ENCODE measurements at places on chromosomes 1 and 21. TPM values are rescaled to one million over a fixed set of nuclear protein-coding genes. Genes with fewer than 3 reads are reported as not detected.

DNA sequence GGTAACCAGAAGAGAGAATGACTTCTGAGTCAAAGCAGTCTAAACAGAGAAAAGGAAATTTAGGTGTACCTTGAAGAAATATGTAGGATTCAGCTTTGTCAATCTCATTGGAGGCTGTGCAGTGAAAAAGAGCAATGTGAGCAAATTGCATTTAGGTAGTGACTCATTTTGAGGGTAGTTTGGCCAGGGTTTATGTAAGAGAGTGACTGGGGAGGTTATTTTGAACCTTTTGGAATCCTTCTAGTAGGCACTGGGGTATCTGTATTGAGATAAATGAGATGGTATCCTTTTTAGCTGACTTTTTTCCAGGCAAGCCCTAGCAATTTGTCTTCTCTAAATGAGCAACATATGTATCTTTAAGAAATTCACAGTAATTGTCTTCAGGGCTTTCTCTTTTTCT is 95.9 kb downstream of the DISP1 start:
- H3K27me3 ChIP-seq: no peaks in the 10 kb centered on the region
- no peak overlapping the region for H3K4me3 ChIP-seq
- H3K4me1 ChIP-seq: no peaks in the 10 kb centered on the region
- no peak overlapping the region for H3K27ac ChIP-seq

- no peaks in the 10 kb centered on the region for H3K27me3 ChIP-seq
- H3K36me3 ChIP-seq: no peaks in the 10 kb centered on the region
- no peak for DNase-seq
- no peak overlapping the region for H3K4me3 ChIP-seq
- H3K4me1 ChIP-seq: no peaks in the 10 kb centered on the region
Observed at GRCh38 chr1:154775621-154776605, 94.2 kb downstream of the KCNN3 start.

DNA sequence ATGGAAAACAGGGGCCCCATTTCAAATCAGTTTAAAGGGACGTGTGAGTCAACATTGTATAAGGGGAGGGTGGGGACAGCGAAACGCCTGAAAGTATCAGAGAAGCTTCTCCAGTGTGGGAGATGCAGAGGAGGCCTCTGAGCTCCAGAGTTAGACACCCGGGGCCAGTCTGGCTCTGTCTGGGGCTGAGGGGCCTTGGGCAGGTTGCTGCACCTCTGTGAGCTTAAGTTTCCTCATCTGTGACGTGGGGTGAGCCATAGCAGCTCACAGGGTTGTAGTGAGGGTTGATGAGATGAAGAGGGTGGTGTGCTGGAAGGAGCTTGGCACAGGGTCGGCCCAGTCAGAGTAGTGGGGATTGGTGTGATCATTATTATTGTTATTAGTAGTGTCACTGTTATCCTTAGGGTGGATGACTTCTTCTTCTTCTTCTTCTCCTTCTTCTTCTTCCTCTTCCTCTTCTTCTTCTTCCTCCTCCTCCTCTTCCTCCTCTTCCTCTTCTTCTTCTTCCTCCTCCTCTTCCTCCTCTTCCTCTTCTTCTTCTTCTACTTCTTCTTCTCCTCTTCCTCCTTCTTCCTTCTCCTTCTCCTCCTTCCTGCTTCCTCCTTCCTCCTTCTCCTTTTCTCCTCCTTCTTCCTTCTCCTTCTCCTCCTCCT is 282.0 kb downstream of the PTPRU start:
- no peaks in the 10 kb centered on the region for H3K27me3 ChIP-seq
- H3K36me3 ChIP-seq: no peaks in the 10 kb centered on the region
- H3K27ac ChIP-seq: no peak overlapping the region
- H3K4me1 ChIP-seq: no peaks in the 10 kb centered on the region
- no peak for DNase-seq

DNA sequence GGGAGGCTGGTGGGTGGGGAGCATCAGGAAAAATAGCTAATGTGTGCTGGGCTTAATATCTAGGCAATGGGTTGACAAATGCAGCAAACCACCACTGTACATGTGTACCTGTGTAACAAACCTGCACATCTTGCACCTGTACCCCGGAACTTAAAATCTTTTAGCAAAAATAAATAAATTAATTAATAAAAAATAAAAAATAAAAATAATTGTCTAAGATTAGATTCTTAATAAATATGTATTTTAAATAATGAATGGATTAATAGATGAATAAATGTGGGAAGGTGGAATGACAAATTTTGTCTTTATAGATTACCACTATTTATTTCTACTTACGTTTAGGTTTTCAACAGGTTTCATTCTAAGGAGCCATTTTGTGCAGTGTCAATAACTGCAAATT is 563.5 kb upstream of the B3GALT2 start:
- no peak overlapping the region for H3K27ac ChIP-seq
- H3K4me1 ChIP-seq: no peaks in the 10 kb centered on the region
- no peaks in the 10 kb centered on the region for H3K36me3 ChIP-seq
- no peak for DNase-seq
- no peak overlapping the region for H3K4me3 ChIP-seq

- H3K36me3 ChIP-seq: no peaks in the 10 kb centered on the region
Observed at GRCh38 chr1:214584805-214585766, 17.9 kb upstream of the CENPF start.

GRCh38 chr1:153532769-153533599 is 2.8 kb downstream of the S100A6 start:
- H3K4me1 ChIP-seq: peaks cover 11% of the 10 kb centered on the region
- DNase-seq: peak; percentile 96
- no peaks in the 10 kb centered on the region for H3K27me3 ChIP-seq
- peaks cover 7% of the 10 kb centered on the region for H3K36me3 ChIP-seq
- peak overlapping the region; percentile 98 for H3K27ac ChIP-seq
- peak overlapping the region; percentile 37 for H3K4me3 ChIP-seq

DNA sequence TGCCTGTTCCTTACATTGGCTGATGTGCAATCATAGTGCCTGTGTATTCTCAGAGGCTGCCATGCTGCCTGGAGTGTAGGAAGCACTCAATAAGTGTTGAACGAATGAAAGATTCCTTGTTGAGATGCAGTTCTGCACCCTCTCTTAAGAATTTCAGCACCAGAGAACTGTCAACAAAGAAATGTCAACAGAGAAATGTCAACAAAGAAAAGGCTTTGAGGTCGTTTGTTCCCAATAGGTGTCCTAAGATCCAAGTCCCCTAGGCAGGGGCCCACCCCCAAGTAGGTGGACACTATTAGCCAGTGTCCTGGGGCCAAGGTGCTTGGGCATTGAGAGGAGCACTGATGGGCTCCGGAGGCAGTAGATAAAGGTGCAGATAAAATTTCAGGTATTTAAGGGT is 12.6 kb downstream of the KCND3 start:
- H3K27ac ChIP-seq: no peak overlapping the region
- no peaks in the 10 kb centered on the region for H3K4me1 ChIP-seq
- H3K27me3 ChIP-seq: peaks cover 15% of the 10 kb centered on the region
- no peak overlapping the region for H3K4me3 ChIP-seq
- no peaks in the 10 kb centered on the region for H3K36me3 ChIP-seq

DNA sequence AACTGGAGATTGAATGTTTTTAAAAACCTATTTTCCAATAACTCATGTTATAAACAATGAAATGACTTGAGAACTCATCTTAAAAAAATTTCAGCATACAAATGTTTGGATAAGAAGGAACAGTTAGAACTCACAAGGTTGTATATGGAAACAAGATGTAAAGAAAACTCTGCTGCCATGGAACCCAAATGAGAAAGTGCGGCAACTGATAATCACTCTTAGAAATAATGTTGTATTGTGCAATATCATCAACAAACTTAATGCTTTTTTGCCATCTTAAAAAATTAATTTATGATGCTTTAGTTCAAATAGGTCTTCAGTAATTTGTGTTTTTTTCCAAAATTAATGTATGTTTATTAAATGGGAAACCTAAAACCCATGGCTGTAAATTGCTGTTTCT is 461.1 kb upstream of the NCAM2 start:
- H3K4me1 ChIP-seq: no peaks in the 10 kb centered on the region
- H3K27ac ChIP-seq: no peak overlapping the region
- H3K36me3 ChIP-seq: no peaks in the 10 kb centered on the region

Gene KDF1
- polyA plus RNA-seq: 19.9 TPM

- H3K27ac ChIP-seq: no peak overlapping the region
- no peaks in the 10 kb centered on the region for H3K36me3 ChIP-seq
- no peak overlapping the region for H3K4me3 ChIP-seq
- no peaks in the 10 kb centered on the region for H3K4me1 ChIP-seq
Observed at GRCh38 chr1:6367381-6368012, 26.1 kb downstream of the ACOT7 start.

DNA sequence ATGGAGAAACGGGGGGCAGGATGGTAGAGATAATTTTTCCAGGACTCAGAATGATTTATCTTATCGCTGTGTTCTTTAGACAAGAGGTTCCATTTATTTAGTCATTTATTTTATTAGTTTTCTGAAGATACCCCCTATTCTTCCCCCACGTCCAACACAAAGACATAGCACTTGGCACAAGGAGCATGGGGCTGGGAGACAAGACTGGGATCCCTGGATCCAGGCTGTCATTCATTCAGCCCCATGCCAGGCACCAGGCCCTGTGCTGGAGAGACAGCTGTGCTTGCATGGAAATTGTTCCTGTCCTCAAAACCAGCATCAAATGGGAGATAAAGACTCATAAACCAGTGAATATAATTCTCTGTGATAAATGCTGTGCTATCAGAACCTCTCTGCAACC is 27.1 kb upstream of the PLXNA2 start:
- peaks cover 27% of the 10 kb centered on the region for H3K27me3 ChIP-seq
- no peak overlapping the region for H3K27ac ChIP-seq
- H3K36me3 ChIP-seq: no peaks in the 10 kb centered on the region
- no peaks in the 10 kb centered on the region for H3K4me1 ChIP-seq
- no peak overlapping the region for H3K4me3 ChIP-seq

Gene DIPK1A
- polyA plus RNA-seq: 4.6 TPM

Gene GBP4
- polyA plus RNA-seq: 5.9 TPM

GRCh38 chr1:151720974-151721787 is at the start of gene RIIAD1:
TSS of gene RIIAD1 (plus strand) at chr1:151721522. CDS start at chr1:151721537, 15 bp downstream.
- peaks cover 31% of the 10 kb centered on the region for H3K4me1 ChIP-seq
- no peak within 1 kb of the TSS for H3K27ac ChIP-seq
- no peak within 1 kb of the TSS for H3K4me3 ChIP-seq
- DNase-seq: peak; percentile 30
- H3K36me3 ChIP-seq: no peaks in the 10 kb centered on the region

- no peaks in the 10 kb centered on the region for H3K27me3 ChIP-seq
- no peak overlapping the region for H3K4me3 ChIP-seq
- DNase-seq: no peak
- H3K4me1 ChIP-seq: no peaks in the 10 kb centered on the region
- no peak overlapping the region for H3K27ac ChIP-seq
Observed at GRCh38 chr1:67945733-67946374, 104.6 kb downstream of the DIRAS3 start.

Gene OVAAL
- not detected for polyA plus RNA-seq

DNA sequence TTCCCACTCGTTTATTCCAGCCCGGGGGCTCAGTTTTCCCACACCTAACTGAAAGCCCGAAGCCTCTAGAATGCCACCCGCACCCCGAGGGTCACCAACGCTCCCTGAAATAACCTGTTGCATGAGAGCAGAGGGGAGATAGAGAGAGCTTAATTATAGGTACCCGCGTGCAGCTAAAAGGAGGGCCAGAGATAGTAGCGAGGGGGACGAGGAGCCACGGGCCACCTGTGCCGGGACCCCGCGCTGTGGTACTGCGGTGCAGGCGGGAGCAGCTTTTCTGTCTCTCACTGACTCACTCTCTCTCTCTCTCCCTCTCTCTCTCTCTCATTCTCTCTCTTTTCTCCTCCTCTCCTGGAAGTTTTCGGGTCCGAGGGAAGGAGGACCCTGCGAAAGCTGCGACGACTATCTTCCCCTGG is 716 bp downstream of the OLIG2 start:
- H3K36me3 ChIP-seq: no peaks in the 10 kb centered on the region
- no peak overlapping the region for H3K4me3 ChIP-seq
- H3K27ac ChIP-seq: no peak overlapping the region

Gene HPCAL4
- 0.22 TPM for polyA plus RNA-seq

- H3K4me3 ChIP-seq: no peak overlapping the region
- H3K4me1 ChIP-seq: no peaks in the 10 kb centered on the region
- H3K36me3 ChIP-seq: no peaks in the 10 kb centered on the region
- H3K27me3 ChIP-seq: no peaks in the 10 kb centered on the region
Observed at GRCh38 chr1:235882816-235883215, 16.1 kb upstream of the LYST start.

GRCh38 chr21:36630485-36631206 is 68.3 kb upstream of the SIM2 start:
- no peaks in the 10 kb centered on the region for H3K4me1 ChIP-seq
- no peaks in the 10 kb centered on the region for H3K36me3 ChIP-seq
- no peaks in the 10 kb centered on the region for H3K27me3 ChIP-seq
- no peak overlapping the region for H3K4me3 ChIP-seq

DNA sequence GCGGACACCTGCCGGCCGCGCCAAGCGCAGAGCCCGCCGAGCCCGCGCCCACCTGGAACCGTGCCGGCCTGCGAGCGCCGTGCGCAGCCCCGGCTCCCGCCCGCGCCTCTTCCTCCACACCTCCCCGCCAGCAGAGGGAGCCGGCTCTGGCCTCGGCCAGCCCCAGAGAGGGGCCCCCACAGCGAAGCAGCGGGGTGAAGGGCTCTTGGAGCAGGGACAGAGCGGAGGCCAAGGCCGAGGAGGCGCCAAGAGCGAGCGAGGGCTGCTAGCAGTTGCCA is 50.1 kb upstream of the KRTAP19-8 start:
- H3K4me1 ChIP-seq: no peaks in the 10 kb centered on the region
- DNase-seq: no peak
- no peak overlapping the region for H3K4me3 ChIP-seq

GRCh38 chr21:16473988-16474387 is 744.2 kb downstream of the USP25 start:
- no peaks in the 10 kb centered on the region for H3K27me3 ChIP-seq
- no peaks in the 10 kb centered on the region for H3K4me1 ChIP-seq
- no peak for DNase-seq
- H3K4me3 ChIP-seq: no peak overlapping the region
- H3K27ac ChIP-seq: no peak overlapping the region
- H3K36me3 ChIP-seq: no peaks in the 10 kb centered on the region

GRCh38 chr1:162885265-162885664 is 24.3 kb upstream of the CCDC190 start:
- DNase-seq: no peak
- H3K27me3 ChIP-seq: no peaks in the 10 kb centered on the region
- H3K4me3 ChIP-seq: no peak overlapping the region
- H3K36me3 ChIP-seq: no peaks in the 10 kb centered on the region

- DNase-seq: no peak
- H3K27ac ChIP-seq: no peak overlapping the region
- H3K36me3 ChIP-seq: no peaks in the 10 kb centered on the region
- no peaks in the 10 kb centered on the region for H3K27me3 ChIP-seq
Observed at GRCh38 chr1:16053781-16054502, 10.4 kb downstream of the CLCNKB start.

Gene UBR4
- 108 TPM for polyA plus RNA-seq

- no peak overlapping the region for H3K27ac ChIP-seq
- DNase-seq: no peak
- H3K36me3 ChIP-seq: no peaks in the 10 kb centered on the region
- no peaks in the 10 kb centered on the region for H3K4me1 ChIP-seq
- no peak overlapping the region for H3K4me3 ChIP-seq
Observed at GRCh38 chr1:102262994-102263393, 266.3 kb upstream of the OLFM3 start.
